Tibial nerve (tissue), 4 donors: ENCODE measurements at places on chromosomes 7 and 10. TPM values are rescaled to one million over a fixed set of nuclear protein-coding genes. Genes with fewer than 3 reads are reported as not detected.

The CLRN3 gene
- total RNA-seq, result not detected

DNA sequence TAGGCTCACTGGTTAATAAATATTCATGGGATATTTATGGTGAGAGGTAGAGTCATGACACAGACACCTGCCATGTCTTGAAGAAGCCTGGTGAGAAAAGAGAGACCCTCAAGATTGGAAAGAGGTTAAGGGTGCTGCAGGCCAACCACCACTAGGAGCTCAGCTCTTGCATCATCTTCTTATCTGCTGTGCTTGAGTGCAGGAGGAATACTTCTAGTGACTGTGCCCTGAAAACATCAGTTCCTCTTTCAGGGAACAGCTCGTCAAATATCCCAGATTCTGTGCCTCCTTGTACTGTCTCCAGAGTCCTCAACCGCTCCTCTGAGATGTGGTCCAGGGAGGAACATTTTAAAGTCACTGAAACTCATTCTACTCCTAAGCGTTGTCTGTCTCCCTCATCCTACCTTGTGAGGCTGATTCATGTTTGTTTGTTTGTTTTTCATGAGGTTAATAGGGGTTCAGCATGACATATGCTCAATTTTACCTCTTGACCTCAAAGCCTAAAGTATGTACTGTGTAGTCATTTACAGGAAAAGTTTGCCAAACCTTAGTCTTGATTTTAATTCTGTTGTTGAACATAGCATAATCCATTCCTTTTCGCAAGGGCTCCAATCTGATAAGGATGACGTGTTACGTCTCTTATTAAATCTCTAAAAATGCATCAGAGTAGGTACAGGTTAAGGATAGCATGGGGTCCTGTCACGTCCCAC lies 293.1 kb downstream of the C7orf25 start:
- DNase-seq, result no peak
- H3K27ac ChIP-seq, result no peak overlapping the region
- H3K36me3 ChIP-seq, result no peaks in the 10 kb centered on the region
- no peaks in the 10 kb centered on the region for H3K27me3 ChIP-seq
- H3K4me1 ChIP-seq, result peaks cover 10% of the 10 kb centered on the region

GRCh38 chr7:3493499-3493898 lies 192.4 kb downstream of the SDK1 start:
- H3K4me3 ChIP-seq, result no peak overlapping the region
- H3K27me3 ChIP-seq, result no peaks in the 10 kb centered on the region
- no peak overlapping the region for H3K27ac ChIP-seq

DNA sequence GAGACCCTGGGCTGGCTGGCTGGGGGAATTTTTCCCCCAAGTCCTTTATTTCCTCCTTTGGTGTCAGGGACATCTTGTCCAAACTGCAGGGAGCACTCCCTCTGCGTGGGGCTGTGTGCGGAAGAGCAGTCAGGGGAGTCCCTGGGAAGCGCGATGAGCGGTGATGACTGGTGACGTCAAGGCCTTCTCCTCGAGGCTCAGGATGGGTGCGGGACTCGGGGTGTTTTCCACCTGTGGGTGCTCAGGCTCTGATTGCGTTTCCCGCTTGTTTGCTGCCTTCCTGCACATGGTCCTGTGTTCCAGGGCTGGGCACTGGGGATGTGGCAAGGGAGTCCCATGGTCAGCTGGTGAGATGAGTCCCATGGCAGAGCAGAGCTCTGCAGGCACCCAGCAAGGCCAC lies 101.2 kb downstream of the DOCK1 start:
- DNase-seq, result no peak
- no peak overlapping the region for H3K4me3 ChIP-seq
- H3K27ac ChIP-seq, result no peak overlapping the region
- no peaks in the 10 kb centered on the region for H3K27me3 ChIP-seq
